ENCODE measurements at places on chromosomes 11 and 22.

DNA sequence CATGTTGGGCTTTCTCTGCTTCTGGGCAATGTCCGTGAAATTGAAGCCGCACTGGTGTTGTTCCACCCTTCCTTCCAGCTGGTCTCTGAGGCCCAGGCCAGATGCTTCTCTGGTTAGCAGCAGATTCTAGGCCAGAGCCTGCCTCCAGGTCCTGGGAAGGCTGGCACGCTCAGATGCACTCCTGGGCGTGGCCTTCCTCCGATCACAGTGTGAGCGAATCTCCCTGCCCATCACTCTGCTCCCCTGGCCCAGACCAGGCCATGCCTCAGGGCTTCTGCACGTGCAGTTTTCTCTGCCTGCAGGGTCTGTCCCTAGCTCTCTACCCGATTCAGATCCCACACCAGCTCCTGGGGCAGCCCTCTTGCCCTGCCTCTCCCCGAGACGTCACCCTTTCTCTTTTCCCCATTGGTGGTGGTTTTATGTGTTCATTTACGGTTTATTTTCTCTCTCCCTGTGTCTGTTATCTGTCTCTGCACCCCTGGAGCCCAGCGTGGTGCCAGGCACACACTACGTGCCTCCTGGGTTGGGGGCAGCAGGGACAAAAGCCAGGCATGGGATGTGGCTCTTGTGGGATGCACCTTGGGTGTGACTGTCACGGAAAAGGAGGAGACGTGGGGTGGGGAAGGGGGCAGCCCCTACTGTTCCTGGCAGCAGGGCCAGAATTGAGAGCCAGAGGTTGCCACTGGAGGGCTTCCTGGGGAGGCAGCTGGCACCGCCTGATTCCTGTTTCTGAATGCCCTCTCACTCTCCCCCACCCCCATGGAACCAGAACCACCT is 66.0 kb downstream of the KCNQ1 start:
- DNase-seq = no peak

DNA sequence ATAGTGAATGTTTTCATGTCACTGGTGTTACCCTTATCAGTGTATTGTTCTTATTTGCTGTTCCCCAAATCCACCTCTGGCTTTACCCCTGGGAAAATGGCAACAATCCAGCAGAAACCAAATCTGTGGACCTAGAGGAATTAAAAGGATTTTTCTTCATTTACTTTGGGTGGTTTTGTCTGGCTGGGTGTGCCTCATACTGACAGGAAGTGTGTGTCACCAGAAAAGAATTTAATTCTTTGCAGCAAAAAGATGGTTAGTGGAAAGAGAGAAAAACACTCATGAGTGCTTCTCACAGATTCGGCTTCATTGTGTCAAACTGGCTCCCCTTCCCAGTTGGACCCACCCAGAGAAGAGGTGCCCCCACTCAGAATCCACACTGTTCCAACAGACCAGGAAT is 38.9 kb downstream of the FZD4 start:
- DNase-seq = no peak

- DNase-seq = no peak
Observed at GRCh38 chr11:57546869-57547475, 9.6 kb downstream of the SMTNL1 start.

GRCh38 chr22:35039625-35040024 is 26.3 kb upstream of the ISX start:
- DNase-seq = no peak

GRCh38 chr11:26011474-26011873 is 320.5 kb upstream of the ANO3 start:
- DNase-seq = no peak

DNA sequence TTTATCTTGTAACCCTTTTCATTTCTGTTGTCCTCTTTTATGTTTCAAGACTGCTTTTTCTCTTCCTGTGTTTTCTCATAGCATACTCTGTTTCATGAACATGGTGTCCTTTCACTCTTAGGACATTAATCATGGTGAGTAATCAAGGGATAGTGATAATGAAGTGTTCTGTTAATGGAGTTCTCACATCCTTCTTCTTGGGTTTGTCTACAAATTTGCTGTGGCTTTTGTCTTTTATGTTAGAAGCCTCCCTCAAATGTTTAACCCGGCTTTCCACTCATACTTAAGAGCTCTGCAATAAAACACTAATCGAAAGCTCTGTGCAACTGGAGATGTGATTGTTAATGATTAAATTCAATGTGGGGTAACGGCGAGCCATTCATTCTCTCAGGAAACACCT is 593.6 kb downstream of the NELL1 start:
- no peak for DNase-seq

DNA sequence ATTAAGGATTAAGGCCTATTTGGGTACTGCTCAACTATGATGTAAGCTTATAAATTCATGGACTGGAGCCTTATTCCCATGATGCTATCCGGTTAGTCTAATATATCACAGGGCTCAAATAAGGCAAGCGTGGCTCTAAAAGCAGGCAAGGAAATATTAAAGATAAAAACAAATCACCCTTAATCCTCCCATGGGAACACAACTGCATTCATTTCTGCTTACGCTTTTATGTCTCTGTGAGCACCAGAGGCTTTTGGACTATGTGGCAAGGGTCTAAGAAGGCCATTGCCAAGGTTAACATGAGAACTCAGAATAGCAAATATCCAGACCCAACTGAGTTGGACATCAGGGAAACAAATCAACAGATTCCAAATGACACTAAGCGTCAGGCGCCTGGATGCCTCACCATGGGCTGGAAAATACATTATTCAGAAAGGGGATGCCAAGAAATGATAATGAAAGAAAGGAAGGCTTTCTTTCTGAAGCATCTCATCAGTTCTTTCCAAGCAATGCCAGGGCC is 138.1 kb downstream of the SLC1A2 start:
- DNase-seq = no peak

- DNase-seq = no peak
Observed at GRCh38 chr11:134275534-134276395, at the start of gene GLB1L3. GLB1L3 (plus strand) TSS chr11:134276379; CDS start chr11:134276741, 362 bp downstream.

GRCh38 chr22:33272180-33272579 is 214.0 kb upstream of the SYN3 start:
- DNase-seq = no peak

- peak; percentile 99 for DNase-seq
Observed at GRCh38 chr22:37607010-37607934, 1.4 kb upstream of the GGA1 start.

GRCh38 chr11:111723595-111723994 is 42.6 kb downstream of the PPP2R1B start:
- no peak for DNase-seq

GRCh38 chr11:8584082-8584481 is 9.9 kb downstream of the STK33 start:
- no peak for DNase-seq

GRCh38 chr22:45331486-45331885 is 21.8 kb downstream of the FAM118A start:
- no peak for DNase-seq

DNA sequence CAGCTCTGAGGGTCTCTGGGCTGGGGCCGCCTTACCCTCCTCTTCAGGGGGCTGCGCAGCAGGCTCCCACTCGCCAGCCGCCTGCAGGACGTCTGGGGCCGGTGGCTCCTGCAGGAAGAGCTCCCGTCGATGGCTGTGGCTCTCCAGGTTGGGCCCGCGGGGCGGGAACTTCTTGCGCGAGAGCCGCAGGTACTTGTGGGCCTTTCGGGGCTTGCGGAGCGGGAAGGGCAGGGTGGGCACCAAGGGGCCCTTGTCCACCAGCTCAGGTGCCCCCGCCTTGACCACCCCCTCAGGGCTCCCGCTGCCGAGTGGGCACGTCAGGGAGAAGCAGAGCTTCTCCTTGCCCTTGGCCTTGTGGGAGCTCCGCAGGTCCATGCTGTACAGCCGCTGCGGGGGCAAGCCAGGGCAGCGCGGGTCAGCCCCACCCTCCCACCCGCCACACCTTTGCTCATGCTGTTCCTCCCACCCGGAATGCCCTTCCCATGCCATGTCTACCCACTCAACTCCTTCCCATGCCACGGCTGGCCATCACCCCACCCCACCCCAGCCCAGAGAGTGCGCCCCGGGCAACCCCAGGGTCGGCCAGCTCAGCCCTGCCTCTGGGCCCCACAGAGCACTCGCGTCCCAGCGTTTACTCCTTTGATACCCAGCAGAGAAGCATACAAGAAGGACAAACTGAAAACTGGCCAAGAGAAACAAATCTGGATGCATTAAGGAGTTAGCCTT is 18.0 kb downstream of the CBX7 start:
- no peak for DNase-seq

DNA sequence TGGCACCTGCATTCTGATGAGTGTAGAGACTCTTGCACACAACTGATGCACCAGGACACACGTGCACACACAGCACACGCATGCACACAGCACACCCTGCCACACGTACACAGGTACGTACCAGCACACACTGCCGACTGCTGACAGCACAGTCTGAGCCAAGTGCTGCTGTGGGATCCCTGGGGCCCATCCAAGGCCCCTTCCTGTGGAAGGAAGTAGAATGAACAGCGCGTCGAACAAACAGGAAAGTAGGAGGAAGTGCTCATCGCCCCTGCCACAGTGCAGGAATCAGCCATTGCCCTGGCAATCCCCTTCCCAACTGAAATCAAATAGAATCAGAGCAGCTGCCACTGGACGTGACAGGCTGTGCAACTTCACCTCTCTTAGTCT is 57.9 kb downstream of the CD82 start:
- DNase-seq = no peak

DNA sequence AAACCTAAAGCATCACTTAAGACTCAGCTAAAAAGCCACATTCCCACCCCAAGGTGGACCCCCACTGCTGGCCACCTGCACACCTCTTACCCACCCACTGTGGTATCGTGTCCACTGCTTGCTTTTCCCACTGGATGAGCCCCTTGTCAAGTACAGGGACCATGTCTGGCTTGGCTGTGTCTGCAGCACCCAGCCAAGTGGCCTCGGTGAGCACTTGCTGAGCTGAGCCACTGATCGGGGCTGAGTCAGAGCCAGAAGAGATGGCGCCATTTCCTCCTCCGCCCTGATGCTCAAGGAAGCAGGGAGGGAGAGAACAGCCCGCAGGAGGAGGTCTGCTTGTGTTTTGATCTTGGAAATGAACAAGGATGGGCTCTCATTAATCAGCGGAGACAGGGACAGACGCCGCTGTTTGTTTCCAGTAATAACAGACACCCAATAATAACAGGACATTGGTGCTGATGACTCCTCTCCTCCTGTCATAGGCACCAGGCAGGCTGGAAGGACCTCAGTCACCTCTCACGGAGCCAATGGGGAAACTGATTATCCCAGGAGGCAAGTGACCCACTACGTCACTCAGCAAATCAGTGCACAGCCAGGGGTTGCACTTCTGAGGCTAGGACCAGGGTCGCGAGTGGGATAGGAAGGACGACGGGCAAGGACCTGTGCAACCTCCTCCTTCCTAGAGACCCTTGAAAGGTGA is 85.2 kb upstream of the RTL6 start:
- no peak for DNase-seq

- no peak for DNase-seq
Observed at GRCh38 chr11:8962841-8963240, 1.4 kb downstream of the TMEM9B start.

- DNase-seq = no peak
Observed at GRCh38 chr11:63920126-63920938, 3.4 kb upstream of the RCOR2 start.

GRCh38 chr22:32319861-32320406 is 37.7 kb upstream of the RFPL3 start:
- no peak for DNase-seq

DNA sequence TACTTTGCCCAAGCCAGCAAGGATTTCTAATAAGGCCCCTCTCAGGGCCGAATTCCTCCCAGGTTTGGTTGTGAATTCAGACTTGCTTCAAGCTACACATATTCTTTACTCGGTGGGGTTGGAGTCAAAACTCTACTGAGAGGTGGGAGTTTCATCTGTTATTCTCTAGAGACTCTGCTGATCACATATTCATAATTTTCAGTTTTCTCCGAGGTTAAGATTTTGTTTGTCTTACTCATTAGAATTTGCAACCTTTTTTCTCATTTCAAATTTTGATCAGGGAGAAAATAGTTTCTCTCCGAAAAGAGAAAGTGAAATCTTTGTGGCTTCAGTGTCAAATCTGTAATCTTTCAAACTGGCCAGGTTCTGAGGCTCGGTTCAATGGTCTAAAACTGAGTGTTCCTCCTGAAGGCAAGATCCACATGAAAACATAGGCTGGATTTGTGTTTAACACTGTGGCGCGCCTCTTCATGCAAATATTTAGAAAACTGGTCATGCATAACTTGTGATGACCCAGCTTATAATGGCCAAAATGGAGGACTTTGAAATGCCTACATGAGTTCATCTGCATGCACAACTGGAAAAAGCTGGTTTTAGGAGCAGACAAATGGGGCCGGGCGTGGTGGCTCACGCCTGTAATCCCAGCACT is 21.5 kb upstream of the GSTP1 start:
- no peak for DNase-seq

DNA sequence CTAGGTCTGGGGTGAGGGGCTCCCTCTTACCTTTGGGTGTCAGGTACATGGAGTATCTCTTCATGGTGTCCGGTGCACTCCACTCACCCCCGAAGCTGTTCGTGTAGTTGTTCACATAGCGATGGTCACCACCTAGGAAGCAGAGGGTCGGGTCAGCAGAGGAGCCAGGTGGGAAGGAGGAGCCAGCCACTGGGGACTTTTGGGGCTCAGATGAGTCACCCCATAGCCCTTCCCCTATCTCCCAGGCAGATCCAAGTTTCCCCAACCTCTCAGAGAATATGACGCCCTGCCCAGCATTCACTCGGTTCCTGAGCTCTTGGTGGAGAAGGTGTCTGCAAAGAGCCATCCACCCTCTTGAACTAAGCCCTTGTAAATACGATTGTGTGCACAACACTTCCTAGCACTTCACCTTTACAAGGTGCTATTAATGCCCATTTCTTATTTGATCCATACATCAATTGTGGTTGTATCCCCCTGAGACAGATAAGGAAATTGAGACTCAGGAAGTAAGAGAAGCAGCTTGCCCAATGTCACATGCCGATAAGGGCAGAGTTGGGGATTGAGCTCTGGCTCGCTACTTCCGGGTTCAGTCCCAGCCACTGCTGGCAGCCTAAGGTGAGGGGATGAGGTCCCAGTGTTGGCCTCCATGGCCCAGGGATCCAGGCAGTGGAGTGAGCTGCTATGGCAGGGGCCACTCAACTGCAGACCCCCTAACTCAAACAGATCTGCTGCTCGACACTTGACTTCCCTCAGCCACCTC is 14.8 kb downstream of the TRIM29 start:
- no peak for DNase-seq

GRCh38 chr11:32231909-32232493 is 141.1 kb downstream of the RCN1 start:
- DNase-seq = peak; percentile 57

DNA sequence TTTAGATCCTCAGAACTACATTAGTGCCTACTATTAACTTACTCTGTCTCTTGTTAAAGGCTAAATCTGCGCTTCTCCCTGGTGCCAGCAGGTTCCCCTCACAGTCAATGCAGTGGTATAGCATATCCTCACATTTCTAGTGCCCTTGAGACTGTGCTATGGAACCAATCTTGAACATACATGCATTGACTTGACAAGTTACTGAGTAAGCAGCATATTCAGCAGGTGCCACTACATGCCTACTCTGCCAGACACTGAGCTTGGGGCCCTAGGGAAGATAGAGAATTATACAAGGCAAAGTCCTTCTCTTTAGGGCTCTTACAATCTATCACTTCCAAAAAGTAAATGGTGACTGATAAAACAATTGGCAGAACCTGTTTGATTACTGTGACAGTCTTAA is 3.2 kb downstream of the FUT4 start:
- DNase-seq = no peak

- peak; percentile 64 for DNase-seq
Observed at GRCh38 chr11:35618497-35619115, 346 bp downstream of the FJX1 start.
